ENCODE measurements at places on chromosomes 5 and 9.

DNA sequence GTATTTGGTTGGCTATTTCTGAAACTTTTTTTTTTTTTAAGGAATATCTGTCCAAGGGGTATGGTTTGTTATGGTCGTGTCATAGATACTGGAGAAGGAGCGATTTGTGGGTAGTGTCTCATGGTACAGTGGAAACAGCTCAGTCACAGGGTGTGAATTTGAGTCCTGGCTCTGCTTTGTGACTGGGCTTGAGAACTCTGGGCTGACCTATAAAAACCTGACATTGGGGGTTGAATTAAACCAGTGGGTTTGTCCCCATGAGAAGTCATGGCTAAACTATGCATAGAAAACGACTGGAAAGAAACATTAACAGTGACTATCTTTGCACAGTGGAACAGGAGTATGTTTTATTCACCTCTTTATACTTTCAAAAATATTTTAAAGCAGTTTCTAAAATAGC, 54.7 kb downstream of the MACROH2A1 start:
- no peak for DNase-seq

DNA sequence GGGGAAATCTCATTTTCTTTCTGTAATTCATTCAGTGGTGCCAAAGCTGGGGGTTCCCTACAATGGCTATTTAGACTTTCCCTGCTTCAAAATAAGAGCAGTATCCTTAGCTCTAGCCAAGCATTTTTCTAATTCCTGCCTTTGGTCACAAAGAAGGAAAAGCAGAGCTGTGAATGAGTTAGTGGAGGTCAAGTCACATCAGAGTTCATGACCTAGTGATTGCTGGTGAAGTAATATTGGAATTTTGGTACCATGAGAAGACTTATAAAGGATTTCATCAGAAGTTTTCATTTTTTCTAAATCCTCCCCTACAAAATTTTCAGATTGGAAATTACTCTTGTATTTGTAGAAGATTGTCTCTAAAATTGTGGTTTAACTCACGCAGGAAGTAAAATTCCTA, 28.0 kb downstream of the DNAJC21 start:
- DNase-seq = no peak

- DNase-seq = no peak
These were observed 35.5 kb downstream of the RAPGEF1 start for GRCh38 chr9:131704141-131704983.

GRCh38 chr9:27475057-27475595, 49.0 kb upstream of the IFNK start:
- no peak for DNase-seq

DNA sequence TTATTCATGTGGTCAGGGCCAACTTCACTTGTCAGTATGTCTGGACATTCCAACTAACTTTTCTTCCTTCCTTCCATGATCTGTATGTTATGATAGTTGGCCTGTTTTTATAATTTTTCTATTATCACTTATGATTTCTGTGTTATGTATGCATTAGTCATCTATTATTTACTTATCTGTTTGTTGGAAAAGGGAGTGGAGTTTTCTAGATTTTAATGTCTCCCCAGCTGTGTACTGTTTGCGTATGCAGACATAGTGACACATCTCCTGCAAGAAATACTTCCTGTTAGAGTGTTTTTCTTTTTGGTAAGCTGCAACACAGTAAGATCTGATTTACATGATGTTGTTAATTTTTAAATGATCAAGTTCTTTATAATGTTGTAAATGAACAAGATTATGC, 8.7 kb upstream of the INSYN2B start:
- no peak for DNase-seq

- DNase-seq = no peak
These were observed 193.3 kb upstream of the PANK3 start for GRCh38 chr5:168772316-168772961.

- no peak for DNase-seq
These were observed 1008.3 kb downstream of the DNAH5 start for GRCh38 chr5:12936221-12936620.

- peak; percentile 95 for DNase-seq
These were observed 19.2 kb upstream of the CD180 start for GRCh38 chr5:67215519-67216471.

DNA sequence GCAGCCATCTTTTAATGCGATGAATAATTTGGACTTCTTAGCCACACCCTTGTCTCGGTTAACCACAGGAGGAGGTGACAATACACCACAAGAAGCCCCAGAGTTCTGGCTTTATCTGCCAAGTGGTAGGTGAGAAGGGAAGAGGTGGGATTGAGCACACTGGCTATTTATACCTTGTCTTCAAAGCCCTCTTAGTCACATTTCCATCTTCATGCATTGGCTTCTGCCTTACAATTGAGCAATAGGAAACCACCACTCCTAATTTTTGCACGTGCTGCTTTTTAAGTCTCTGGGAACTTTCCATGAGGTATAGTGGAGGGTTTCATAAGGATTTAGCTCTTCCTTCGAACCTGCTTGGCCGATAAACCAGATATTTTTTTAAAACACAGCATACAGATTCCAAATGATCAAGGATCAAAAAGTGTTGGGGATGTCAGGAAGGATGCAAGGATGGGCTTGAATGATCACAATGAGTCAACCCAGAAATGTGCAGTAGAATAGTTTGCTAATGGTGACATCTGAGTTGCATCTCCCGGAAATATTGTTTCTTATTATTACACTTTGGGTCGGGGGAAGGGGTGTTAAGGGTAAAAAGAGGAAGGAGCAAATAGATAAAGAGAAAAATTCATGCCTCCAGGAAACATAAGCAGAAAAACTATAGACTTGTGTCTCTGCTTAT, 25.5 kb downstream of the PLAC8L1 start:
- no peak for DNase-seq

- no peak for DNase-seq
These were observed 53.9 kb upstream of the ZNF354A start for GRCh38 chr5:178784391-178784790.

DNA sequence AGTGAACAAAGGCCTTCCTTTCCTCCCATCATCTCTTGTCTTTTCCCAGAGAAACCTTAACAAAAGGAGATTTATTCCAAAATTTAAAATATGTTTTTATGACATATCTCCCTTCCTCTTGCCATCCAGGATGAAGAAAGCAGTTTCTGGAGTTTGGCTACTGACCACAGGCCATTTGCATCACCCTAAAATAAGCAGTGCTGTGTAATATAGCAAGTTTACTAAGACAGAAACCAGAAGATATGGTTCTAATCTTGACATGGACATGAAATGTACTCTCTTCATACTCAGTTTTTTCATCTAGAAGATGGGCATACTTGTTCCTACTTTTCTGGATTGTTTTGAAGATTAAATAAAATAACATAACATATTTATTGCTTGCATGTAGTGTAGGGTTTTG, 50.2 kb upstream of the ZFAND5 start:
- no peak for DNase-seq

DNA sequence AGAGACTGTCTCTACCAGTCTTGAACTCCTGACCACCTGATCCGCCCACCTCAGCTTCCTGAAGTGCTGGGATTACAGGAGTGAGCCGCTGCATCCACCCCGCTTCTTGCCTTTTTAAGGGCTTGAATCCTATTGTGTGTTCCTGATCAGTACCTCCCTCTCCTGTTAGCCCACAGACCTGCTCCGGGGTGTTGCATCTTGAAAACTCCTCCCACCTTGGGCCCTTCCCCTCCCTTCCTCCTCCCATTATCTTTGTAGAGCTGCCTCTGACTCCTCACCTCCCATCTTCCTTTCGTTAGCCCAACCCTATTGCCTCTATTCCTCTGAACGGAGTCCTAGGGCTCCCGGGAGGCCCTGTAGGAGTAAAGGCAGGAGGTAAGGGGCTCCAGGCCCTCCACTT, 48.5 kb upstream of the NEK6 start:
- DNase-seq = no peak

DNA sequence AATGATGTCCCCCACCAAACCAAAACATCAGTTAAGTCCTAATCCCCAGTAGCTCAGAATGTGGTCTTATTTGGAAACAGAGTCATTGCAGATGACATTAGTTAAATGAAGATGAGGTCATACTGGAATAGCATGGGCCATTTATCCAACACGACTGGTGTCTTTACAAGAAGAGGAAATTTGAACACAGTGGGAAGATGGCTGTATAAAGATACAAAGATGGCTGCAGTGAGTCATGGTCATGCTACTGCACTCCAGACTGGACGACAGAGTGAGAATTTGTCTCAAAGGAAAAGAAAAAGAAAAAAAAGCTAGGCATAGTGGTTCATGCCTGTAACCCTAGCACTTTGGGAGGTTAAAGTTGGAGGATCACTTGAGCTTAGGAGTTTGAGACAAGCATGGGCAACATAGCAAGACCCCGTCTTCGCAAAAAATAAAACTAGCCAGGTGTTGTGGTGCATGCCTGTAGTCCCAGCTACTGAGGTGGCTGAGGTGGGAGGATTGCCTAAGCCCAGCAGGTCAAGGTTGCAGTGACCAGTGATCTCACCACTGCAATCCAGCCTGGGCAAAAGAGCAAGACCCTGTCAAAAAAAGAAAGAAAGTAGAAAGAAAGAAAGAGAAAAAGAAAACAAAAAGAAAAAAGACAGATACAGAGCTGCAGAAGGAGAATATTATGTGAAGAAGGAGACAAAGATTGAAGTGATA, 130.0 kb upstream of the CDKN2B start:
- no peak for DNase-seq

DNA sequence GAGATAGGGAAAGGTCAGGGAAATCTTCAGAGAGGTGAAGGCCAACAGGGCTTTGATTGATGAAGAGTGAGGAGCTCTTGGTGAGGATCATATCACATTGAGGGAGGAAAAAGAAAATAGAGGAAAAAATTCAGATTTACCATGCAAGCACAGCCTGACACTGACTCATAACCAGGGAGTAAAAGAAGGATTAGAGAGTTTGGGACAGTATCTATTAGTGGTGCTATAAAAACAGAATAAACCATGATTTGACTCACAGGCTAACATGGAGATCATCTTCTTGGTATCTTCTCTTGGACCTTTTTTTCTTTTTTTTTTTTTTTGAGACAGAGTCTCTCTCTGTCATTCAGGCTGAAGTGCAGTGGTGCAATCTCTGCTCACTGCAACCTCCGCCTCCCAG, 44.4 kb downstream of the MUSK start:
- DNase-seq = no peak

DNA sequence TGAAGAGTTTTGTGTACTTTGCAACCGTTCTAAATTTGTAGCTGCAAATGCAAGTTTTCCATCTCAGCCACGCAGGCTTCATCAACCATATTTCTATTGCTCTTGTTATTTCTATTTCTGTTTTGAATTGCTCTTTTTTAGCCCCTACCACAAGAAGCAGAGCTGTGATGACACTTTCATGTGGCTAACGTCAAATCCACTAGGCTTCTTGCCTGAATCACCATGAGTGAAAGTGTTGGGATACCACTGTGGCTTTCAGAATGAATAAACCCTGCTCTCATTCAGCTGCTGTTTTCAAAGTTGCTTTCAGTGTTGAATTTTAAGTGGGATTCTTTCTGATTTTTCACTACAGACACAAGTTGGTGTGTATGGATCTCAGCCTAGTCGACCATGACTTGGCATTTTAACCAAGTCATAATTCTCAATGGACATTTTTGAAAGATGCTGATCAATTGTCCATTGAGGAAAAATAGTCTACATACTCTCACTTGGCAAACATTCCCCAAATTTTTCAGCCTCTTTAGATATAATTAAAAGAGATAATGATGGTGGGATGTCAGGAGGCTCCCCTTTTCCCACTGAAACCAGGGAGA, 41.0 kb upstream of the MTAP start:
- DNase-seq = no peak

- DNase-seq = no peak
These were observed 4.8 kb upstream of the TTC23L start for GRCh38 chr5:34833976-34834793.

DNA sequence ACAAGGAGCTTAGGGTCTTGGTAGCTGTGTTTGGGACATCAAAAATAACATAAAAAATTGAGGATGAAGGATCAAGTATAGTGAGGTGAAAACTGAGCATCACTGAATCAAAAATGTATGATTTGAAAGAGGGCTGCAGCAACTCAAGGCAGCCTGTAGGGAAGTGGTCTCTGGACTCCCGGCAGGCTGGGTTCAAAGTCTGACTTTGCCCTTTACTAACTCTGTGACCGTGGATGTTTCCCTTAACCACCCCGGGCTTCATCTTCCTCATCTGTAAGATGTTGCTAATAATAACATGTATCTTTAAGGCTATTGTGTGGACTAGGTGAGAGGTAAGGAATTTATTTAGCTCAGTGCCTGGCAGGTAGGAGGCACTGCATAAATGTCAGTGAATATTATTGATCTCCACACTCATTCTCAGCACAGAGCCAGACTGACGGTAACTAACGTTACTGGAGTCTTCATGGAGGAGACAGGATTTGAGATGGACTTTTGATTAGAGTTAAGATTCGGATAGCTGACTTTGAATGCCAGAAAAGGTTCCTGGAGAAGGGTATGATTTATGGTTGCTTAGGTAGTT, 367.3 kb downstream of the NDUFS4 start:
- DNase-seq = no peak

DNA sequence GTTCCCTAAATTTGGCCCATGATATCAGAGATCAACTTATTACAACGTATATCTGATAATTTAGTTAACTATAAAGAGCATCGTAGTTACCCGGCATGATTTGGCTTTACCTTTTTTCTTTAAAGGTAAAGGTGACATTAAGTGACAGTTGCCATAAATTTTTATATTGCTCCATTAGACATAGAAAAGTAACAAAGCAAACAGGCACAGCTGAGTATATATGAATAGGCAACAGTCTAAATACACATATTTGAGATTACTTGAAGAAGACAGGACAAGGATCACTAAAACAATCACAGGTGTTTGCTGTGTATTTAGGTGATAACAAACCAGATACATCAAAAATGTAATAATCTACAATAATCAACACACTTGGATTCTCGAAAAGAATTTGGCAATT, 34.8 kb downstream of the RFX3 start:
- DNase-seq = no peak

DNA sequence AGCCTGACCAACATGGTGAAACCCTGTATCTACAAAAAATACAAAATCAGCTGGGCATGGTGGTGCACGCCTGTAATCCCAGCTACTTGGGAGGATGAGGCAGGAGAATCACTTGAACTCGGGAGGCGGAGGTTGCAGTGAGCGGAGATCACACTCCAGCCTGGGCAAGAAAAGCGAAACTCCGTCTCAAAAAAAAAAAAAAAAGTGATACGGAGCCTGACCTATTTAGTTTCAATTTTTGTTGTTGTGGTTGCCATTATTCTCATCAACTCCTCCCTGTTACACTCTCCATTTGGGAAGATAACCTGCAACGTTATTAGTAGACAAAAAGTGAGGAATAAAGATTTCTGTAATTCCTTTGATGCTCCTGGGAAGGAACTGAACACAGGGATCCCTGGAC, 1.3 kb downstream of the STOM start:
- DNase-seq = peak; percentile 36

DNA sequence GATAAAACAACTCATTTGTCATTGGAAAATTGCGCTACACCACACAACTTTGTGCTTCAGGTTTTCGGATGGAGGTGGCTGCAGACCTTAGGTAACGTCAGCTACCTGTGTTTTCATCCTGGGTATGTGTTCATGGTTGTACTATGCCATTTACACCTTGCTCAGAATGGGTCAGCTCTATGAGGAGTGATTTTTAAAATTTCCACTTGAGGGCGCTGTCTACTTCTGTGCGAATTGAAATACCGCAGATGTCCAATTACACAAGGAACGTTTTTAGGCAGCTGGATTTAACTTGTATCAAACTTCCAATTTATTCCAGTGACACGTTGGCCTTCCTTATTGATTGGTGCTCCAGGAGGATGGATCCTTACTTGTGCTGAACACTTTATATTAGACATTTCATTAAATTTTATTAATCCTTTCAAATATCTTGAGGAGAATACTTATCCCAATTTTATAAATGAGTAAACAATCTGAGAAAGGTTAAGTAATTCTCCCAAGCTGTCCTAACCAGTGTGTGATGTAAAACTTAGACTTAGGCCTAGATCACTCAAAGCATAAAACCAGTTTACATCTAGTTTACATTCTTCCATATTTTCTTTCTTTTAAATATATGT, 23.4 kb downstream of the DMRTA1 start:
- DNase-seq = peak; percentile 21

All from B cell (primary cell).